Fibroblast of skin of right quadriceps (primary cell): ENCODE measurements at places on chromosomes 13 and 19.

GRCh38 chr19:54357381-54357780 lies 7.3 kb downstream of the LAIR1 start:
- DNase-seq, result no peak

- DNase-seq, result no peak
Measured at GRCh38 chr13:97241761-97242160, 19.6 kb downstream of the MBNL2 start.

GRCh38 chr19:33395561-33396550 lies 22.3 kb downstream of the CEBPG start:
- no peak for DNase-seq

DNA sequence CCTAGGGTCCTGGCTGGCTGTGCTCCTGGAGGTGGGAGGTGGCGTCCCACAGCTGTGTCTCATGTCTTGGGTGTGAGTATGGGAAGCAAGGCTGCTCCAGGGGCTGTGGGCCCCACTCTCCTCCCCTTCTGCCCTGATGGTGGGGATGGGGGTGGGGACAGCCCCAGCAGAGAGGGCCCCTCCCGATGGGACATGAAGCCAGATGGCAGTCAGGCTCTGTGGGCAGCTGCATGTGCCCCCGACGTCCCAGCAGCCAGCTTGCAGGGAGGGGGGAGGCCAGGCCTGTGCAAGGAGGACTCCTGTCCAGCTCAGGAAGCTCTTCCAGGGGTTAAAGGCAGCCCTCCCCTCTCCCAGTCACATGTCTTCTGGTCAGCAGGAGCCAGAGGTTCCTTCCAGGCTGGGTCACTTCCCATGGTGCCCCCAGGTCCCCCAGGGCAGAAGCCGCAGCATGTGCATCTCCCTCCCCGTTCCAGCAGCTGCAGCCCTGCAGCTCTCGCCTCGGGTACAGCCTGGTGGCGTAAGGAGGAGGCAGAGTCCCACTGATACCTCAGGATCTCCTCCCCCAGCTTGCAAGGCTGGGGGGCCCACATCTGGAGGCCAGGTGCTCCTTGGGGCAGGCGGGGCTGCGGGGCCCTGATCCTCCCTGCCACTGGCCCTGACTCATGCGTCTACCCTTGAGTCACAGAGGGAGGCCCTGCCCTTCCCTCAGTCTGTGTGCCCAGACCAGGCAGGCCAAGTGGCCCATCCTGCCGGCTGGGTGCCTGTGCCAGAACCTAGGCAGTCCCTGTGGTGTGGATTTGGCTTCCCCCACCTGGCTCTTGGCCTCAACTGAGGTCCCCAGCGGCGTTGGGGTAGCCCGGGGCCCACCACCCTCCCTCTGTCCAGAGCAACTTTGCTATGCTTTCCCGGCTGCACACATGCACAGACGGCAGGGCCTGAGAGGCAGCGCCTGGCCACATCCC lies 13.0 kb downstream of the YIPF2 start:
- peak; percentile 81 for DNase-seq

- DNase-seq, result no peak
Measured at GRCh38 chr13:112770504-112770903, 80.7 kb downstream of the ATP11A start.

DNA sequence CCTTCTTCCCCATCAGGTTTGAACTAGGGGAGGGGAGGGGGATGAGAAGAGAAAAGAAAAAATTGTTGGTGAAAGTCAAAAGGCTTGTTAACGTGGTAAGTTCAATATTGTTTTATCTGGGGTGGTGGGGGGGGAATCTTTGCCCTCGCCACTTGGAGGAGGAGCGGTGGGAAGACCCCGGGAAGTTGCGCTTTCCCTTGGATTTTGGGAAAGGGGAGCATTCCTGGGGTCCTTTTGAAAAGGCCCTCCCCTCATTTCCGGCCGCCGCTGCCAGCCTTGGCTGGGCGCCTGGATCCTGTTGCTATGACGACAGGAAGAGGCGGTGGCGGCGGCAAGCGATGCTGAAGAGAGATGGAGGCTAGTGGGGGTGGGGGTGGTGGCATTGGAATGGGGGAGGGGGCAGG lies 4.6 kb upstream of the CACNG8 start:
- DNase-seq, result no peak

- DNase-seq, result no peak
Measured at GRCh38 chr13:48096670-48097069, 1.8 kb upstream of the MED4 start.

DNA sequence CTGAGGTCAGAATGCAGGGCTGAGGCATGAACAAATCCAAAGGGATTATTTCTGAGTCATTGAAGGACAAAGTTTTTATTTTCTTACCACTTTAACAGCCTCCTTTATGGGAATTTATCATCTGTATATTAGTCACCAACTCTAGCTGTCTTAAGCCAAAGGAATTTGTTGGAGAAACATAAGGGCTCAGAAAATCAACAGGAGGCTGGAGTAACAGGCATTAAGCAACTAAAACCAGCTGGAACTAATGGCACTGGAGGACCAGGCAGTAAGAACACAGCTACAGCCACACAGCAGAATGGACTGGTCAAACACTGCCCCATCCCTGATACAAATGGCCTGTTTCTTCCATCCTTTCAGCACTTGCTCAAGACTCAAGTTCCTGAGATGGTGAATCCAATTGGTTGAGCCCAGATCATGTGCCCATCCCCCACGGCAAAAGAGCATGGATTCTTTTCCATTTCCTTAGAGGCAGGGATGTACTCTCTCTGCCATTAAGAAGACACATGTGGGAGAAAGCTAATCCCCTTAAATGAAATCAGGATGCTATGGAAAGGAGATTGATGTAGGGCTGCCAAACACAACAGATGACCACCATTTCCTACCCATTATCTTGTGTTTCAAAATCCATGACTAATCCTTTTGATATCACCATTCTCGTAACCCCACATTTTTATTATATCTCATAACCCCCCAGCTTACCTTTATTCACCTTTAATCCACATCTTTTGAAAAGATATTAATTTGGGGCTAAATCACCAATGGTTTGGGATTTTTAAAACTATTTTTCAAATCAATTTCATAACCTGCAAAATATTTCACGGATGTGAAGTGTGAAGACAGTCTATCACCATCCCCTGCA lies 157.0 kb upstream of the FNDC3A start:
- DNase-seq, result peak; percentile 95

DNA sequence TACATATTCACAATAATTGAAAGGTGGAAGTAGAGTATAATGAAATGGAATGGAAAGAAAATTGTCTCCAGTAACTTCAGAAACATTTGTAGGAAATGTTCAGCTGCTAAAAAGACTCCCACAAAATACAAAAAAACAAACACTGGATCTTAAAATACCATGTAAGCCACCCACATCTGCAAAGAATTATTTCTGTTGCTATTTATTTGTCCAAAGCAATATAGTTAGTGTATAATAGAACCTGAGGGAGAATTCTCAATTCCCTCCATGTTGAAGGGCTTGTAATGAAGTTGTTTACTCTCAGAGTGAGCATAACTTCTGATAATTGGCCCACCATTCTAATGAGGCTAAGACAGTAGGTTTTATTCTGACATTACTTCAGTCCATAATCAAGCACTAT lies 37.4 kb upstream of the KLF12 start:
- DNase-seq, result no peak

- DNase-seq, result no peak
Measured at GRCh38 chr13:75804054-75804453, 167.9 kb downstream of the LMO7 start.

- no peak for DNase-seq
Measured at GRCh38 chr19:7806234-7806633, 23.8 kb upstream of the EVI5L start.

- DNase-seq, result peak; percentile 63
Measured at GRCh38 chr13:101514695-101515275, 62.3 kb downstream of the ITGBL1 start.
